NCI-H1092 treated with DMSO at 0.1 percent for 48 hours (cell line): ENCODE measurements at places on chromosomes 5 and 9.
A peak's percentile ranks its signal among the peaks of the same experiment; 100 is the strongest.

DNA sequence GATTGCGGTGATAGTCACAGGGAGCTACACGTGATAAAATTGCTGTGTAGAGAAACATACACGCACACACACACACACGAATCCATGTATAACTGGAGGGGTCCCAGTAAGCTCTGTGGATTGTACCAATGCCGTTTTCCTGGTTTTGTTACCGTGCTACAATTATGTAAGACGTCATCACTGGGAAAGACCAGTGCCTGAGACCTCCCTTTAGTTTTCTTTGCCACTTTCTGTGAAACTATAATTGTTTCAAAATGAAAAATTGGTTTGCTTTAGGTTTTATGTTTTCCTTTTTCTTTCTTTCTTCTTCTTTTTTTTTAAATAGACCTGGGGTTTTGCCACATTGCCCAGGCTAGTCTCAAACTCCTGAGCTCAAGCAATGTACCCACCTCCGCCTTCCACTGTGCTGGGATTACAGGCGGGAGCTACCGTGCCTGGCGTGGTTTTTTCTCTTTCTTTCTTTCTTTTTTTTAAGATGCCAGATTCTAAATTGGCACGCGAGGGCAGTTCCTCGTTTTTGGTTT is 21.3 kb downstream of the OR2V2 start:
- no peak for DNase-seq

DNA sequence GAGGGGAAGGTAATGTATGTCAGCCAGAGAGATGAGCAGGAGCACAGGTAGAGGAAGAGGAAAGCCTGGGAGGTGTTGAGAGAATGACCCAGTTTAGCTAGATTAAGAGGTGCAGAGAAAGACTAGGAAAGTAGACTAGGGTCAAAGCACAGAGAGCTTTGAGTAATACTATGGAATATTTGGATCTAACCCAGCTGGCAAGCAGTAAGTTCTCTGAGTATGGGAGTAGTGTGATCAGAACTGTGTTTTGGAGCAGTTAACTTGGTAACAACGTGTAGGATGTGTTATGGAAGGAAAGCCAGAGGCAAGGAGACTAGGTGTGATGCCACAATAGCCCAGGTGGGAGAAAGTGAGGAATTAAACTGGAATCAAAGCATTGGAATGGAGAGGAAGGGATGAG is 84.9 kb upstream of the PTGER4 start:
- no peak for DNase-seq

DNA sequence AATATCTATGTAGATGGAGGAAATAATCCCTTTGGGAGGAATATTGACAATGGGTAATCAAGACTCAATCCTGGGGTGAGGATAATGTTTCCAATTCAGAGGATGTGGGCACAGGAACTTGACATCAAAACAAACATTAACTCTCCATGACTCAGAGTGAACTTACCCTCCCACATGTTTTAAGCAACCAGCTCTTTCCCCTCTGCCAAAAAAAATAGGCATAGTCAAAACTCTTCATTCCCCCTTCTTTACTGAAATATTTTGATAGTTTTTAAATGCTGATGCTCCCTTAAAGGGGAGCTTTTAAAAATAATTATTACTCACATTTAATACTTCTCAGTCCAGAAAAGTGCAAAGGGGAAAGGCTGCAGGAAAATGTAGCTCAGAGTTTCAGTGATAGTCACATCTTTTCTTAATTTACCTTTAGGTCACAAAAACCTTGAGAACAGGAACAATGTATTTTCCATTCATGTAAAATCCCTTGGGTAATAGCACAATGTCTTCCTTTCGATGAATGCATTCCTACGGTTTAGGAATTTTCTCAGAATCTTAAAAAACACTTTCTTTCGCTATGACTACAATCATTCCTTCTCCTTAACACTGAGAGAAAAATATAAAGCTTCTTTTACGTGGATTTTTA is 298.4 kb upstream of the GRAMD2B start:
- DNase-seq: no peak

GRCh38 chr9:117387422-117387821 is 27.4 kb downstream of the ASTN2 start:
- DNase-seq: no peak

- no peak for DNase-seq
These were observed 19.1 kb downstream of the TMEM38B start for GRCh38 chr9:105713260-105714019.

GRCh38 chr5:95735406-95735805 is 4.3 kb downstream of the RHOBTB3 start:
- DNase-seq: no peak

DNA sequence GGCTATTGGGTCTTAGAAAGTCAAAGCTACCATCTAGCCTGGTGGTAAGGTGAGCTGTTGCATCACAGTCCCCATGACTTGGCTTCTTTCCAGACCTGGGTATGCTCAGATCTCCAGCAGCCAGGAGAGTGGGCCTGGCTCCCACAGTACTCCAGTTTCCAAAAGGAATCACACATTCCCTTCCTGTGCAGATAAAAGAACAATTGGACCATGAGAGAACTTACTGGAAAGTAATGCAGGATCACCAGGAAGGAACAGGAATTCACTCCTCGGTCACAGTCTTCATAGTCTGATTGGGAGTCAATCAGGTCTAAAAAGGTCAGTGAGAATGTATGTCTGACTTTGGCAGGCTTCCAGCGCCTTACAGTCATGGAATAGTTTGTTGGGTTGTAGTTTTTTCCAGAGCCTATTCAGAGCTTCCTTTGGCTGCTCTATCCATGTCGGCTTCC is 47.8 kb upstream of the CD180 start:
- DNase-seq: peak; percentile 21

GRCh38 chr5:124156415-124156996 is 589.9 kb downstream of the ZNF608 start:
- no peak for DNase-seq

DNA sequence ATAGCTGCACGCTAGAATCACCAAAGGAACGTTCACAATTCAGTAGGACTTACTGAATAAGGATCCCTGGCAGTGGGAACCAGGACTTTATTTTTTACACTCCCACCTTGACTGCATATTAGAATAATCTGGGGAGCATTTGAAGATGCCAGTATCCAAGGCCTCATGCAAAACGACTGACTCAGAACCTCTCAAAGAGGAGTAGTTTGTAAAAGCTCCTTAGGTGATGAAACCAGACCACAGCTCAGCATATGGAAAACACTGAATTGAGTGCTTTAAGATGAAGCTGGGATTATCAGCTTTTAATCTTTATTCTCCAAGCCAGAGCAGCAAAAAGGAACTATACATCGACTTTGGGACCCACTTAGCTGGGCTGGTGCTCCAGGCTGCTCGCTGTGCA is 288.3 kb downstream of the MLLT3 start:
- no peak for DNase-seq
